Pancreas (tissue), 10 donors: ENCODE measurements at places on chromosomes 3 and 15.

DNA sequence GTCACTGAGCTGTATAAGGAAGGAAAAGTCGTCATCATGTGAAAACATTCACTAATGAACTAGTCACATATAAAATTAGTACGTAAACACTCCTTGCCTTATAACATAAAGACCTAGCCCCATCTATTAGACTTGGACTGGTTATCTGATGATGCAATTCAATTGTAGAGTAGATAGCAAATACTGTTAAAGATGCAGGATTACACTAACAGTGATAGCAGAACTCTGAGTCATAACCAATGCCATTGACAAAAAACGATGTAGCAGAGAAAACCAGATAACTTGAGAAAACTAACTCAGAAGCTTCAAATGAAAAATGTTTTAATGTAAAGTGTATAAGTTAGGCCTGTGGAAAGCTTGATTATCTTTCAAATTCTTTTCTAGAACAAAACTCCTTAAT, 132.2 kb downstream of the WDR72 start:
- no peak overlapping the region for H3K27ac ChIP-seq
- no peak overlapping the region for H3K4me3 ChIP-seq
- no peak for DNase-seq
- H3K27me3 ChIP-seq: no peaks in the 10 kb centered on the region

GRCh38 chr3:150480877-150481276, 65.4 kb downstream of the SERP1 start:
- H3K27ac ChIP-seq: no peak overlapping the region
- H3K4me1 ChIP-seq: no peaks in the 10 kb centered on the region
- no peak overlapping the region for H3K4me3 ChIP-seq
- H3K27me3 ChIP-seq: no peaks in the 10 kb centered on the region
- DNase-seq: no peak
- H3K36me3 ChIP-seq: no peaks in the 10 kb centered on the region

DNA sequence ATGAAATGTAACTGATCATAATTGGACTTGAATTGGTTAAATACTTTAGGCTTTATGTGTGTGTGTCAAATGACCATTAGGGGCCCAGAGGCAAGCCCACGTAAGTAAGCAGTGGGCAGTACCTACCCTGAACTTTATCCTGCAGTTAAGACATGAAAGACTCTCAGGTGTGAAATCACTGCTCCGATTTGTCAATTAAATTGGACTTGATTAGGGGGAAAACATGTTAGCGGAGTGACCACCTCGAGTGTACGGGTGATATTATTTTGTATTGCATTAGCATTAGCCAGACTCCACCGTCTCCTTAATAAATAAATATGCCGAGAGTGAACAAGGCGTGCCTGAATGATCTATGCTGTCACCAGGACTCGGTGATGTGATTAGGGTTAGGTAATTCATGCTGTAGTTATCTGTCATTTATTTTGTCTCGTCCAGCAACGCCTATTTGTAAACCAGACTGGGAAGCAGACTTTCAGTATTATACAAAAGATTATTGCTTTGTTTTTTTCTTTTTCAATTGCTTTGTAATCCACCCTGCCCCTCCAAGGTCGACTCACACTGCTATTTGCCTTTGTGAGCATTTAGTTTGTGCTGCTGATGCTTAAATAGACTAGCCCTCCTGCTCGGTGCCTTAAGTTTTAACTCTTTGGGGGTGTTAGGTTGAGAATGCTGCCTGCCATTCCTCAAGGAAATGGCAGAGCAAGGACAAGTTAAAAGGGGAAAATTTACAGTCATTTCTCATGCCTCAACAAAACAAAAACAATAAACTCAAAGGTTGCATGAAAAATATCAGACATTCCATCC, 1.8 kb downstream of the RBMS3 start:
- no peak overlapping the region for H3K27ac ChIP-seq
- DNase-seq: no peak
- H3K36me3 ChIP-seq: no peaks in the 10 kb centered on the region
- no peaks in the 10 kb centered on the region for H3K27me3 ChIP-seq
- H3K4me1 ChIP-seq: peaks cover 12% of the 10 kb centered on the region
- H3K4me3 ChIP-seq: peak overlapping the region; percentile 41

- no peak overlapping the region for H3K4me3 ChIP-seq
- H3K4me1 ChIP-seq: no peaks in the 10 kb centered on the region
- no peak overlapping the region for H3K27ac ChIP-seq
- no peaks in the 10 kb centered on the region for H3K36me3 ChIP-seq
- H3K27me3 ChIP-seq: no peaks in the 10 kb centered on the region
Measured at GRCh38 chr3:17278006-17278405, 393.3 kb downstream of the PLCL2 start.

DNA sequence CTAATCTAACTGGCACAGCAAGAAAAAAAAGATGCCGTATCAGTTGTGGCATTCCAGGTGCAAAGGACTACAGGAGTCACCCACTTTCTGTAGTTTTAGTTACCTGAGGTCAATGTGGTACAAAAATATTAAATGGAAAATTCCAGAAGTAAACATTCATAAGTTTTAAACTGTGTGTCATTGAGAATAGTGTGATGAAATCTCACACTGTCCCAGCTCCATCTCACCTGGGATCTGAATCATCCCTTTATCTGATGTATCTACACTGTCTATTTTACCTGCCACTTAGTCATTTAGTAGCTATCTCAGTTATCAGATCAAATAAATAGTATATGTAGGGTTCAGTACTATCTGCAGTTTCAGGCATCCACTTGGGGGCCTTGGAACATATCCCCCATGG, 26.7 kb downstream of the GBE1 start:
- H3K4me3 ChIP-seq: no peak overlapping the region
- H3K27me3 ChIP-seq: no peaks in the 10 kb centered on the region
- no peak for DNase-seq

DNA sequence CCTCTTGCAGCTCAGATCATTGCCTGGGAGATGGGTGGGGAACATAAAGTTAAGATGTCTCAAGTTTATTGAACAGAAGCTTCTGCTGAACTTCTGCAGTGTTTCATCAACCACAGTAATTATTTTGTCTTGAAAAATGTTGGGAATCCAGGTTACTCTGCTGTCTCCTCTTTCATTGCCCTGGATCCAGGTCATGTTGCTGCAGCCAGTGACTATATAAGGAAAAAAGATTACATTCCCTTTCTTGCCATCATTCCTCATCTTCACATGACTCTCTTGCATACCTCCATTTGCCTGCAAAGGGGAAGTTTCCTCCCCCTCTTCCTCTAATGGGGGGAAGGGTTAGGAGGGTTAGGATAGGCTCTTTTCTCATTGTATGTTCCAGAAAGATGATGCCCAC, 15.1 kb downstream of the GMNC start:
- no peak overlapping the region for H3K27ac ChIP-seq
- DNase-seq: no peak
- peaks cover 9% of the 10 kb centered on the region for H3K27me3 ChIP-seq
